ENCODE measurements at places on chromosomes 5 and 9. TPM values are rescaled to one million over a fixed set of nuclear protein-coding genes. Genes with fewer than 3 reads are reported as not detected.
A peak's percentile ranks its signal among the peaks of the same experiment; 100 is the strongest.

Gene ASS1
- 225 TPM for total RNA-seq

Gene NPDC1
- 64.0 TPM for total RNA-seq

DNA sequence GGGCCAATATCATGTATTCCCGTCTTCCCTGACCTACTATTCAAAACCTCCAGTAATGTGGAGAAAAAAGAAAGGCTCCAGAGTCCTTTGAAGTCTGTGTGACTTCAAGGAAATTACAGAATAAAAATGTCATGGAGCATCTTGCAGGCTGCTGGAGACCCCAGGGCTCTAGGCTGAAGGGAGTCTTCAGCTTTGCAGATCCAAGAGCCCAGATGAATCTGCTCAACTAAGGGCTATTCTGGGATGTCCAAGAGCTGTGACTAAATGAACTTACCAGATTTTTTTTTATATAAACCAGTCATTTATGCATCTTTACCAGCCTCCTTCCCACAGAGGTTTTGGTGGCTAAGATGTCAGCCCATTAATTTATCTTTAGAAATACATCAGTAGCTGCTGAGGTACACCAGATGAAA is 167.3 kb downstream of the MUSK start:
- no peak for DNase-seq

GRCh38 chr9:93058355-93059010 is at the start of gene SUSD3:
TSS of gene SUSD3 (plus strand) at chr9:93058701. CDS start at chr9:93058743, 42 bp downstream.
- DNase-seq = no peak

DNA sequence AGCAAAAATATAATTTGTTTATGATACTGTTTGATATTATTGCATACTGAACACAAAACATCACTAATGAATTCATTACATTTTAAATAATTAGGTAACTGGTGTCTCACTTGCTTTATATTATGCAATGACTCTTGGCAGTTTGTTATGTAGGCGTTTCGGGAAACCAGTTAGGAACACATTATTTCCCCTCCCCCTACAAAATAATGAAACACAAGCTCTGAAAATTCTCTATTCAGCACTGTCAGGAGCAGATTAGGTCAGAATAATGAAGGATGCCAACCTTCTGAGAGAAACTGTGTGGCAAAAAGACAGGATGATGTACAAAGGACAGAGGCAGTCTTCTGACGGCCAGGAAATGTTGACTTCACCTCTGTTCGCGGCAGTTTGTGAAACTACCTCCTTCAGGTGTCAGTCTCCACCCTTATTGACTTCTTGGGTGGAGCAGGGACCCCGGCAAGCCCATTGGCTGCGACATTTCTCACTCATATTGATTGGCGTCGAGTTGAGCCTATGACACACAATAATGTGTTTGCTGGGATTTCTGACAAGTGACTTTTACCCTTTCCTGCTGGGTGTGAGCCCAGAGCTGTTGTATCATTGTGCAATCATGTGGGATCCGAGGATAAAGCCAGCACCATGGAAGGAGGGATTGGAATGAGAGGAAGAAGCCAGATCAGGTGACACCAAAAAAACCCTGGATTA is 33.9 kb downstream of the SH3PXD2B start:
- DNase-seq = peak; percentile 88

DNA sequence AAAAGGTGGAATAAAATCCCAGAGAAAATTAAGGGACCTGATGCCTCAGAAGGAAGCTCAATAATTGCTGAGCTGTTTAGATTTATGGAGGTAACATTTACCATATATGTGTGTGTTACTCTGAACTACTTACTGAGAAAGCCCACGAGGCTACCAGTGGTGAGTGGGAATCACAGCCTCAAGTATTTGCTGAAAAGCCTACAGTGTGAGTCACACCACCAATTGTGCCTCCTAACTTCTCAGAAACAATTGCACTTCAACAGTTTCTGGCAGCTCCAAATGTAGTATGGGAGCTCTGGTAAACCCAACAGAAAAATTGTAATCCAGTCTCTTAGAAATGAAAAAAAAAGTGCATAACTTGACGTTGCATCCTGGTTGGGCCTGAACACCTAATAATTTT is 551.6 kb downstream of the PRDM9 start:
- DNase-seq = no peak

GRCh38 chr5:88734191-88734640 is 148.8 kb downstream of the MEF2C start:
- no peak for DNase-seq

GRCh38 chr5:141995656-141996055 is 17.2 kb downstream of the GNPDA1 start:
- no peak for DNase-seq

Gene ABLIM3
- total RNA-seq = 21.4 TPM

GRCh38 chr9:93431539-93432105 is 19.9 kb upstream of the FAM120A start:
- no peak for DNase-seq

Gene PCDHGB1
- total RNA-seq = 4.3 TPM

- no peak for DNase-seq
Measured at GRCh38 chr5:108415726-108416125, 33.8 kb upstream of the FBXL17 start.

DNA sequence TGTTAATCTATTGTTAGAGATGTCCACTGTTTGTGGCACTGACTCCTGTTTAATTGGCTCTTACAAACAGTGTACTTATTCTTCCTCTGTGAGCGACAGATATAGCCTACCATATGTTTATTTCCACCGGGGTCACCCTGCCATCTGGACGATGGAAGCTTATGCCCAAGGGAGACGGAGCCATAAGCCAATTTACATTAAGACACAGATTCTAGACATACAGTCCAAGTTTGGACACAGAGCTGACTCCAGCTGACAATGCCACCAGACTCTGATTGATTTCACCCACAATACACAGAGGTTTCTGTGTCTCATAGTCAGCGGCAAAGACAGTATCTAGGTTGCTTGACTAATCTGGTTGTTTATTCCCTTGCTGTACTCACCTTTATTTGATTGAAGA is 198.9 kb downstream of the ENC1 start:
- no peak for DNase-seq

Gene CORO2A
- 25.0 TPM for total RNA-seq

DNA sequence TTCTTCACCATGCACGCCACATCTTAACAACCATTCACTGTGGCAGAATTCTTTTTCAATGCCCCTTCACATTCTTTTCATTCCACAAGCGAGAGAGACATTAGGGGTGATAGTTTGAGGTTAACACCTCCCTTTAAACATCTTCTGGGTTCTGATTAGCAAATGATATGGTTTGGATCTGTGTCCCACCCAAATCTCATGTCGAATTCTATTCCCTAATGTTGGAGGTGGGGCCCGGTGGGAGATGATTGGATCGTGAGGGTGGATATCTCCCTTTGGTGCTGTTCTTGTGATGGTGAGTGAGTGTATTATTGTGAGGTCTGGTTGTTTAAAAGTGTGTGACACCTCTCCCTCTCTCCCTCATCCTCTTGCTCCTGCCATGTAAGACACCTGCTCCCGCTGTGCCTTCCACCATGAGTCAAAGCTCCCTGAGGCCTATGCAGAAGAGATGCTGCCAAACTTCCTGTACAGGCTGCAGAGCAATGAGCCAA is 46.1 kb upstream of the RAI14 start:
- no peak for DNase-seq

DNA sequence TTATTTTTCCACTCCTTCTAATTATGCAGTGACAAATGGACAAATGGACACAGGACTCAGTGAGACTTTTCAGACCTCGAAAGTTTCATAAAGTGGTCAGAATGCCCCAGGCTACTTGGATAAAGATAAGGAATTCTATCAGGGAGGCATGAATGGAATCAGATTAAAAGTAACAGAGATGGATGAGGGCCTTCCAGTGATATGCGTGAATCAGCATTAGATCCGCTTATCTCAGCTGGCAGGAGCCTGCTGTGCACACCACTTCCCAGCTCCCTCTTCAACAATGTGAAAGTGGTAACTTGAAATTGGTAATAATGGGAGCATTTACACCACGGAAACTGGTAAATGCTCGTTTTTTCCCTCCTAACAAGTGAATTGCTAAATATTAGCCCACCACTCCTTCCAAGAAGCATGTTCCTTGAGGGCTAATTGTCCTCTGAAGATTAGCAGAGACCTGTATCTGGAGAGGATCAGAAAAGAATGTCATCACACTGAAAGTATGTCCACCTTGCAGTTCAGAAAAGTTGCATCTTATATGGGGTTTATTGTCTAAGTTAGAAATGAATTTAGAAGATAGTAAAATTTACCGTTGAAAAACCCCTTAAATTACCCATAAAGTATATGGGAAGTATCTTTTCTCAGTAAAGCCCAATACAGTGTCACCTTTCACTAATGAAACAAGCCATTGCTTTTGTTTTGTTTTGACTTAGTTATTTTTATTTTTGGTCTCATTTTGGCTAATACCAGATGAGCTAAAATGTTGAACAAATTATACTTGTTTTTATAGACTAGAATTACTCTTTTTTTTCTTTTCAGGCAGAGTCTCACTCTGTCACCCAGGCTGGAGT is 125.3 kb downstream of the DPYSL3 start:
- no peak for DNase-seq

Gene TMEFF1
- 0.32 TPM for total RNA-seq

Gene TYRP1
- total RNA-seq = 133 TPM

Gene SCGB3A2
- total RNA-seq = not detected

GRCh38 chr5:151719228-151720000 is 32.7 kb upstream of the SPARC start:
- no peak for DNase-seq

Gene NR3C1
- total RNA-seq = 56.7 TPM

DNA sequence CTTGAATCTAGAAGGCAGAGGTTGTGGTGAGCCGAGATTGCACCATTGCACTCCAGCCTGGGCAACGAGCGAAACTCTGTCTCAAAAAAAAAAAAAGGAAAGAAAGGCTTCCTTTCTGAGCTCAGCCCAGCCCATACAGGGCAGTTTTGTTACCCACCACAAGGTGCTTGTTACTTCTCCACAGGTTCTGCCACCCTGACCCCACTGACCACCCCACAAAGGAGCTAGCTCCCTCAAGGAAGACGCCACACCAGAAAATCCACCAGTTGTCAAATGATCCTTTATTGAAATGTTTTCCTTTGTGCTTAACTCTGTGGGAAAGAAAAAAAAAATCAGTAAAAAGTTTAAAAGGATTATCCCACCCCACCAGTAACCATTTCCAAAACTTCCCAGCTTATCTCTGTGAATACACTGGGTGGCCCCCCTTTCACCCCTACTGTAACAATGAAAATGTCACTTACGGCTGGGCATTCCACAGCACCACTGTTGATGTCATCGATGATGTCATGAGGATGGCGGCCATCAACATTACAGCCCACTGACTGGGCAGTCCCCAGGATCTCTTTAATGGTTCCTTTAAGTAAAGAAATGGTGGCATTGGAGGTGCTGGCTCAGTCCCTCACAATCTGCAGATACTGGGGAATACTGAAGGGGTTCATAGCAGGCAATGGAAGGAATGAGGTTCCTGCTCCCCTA is 3.6 kb downstream of the RPL12 start:
- no peak for DNase-seq

- no peak for DNase-seq
Measured at GRCh38 chr9:116383936-116384335, 230.3 kb downstream of the PAPPA start.

Gene RAB3C
- 0.24 TPM for total RNA-seq

Gene NDST1
- total RNA-seq = 143 TPM

Gene KLF9
- total RNA-seq = 118 TPM

GRCh38 chr5:5497152-5497788 is 74.8 kb downstream of the ICE1 start:
- no peak for DNase-seq

DNA sequence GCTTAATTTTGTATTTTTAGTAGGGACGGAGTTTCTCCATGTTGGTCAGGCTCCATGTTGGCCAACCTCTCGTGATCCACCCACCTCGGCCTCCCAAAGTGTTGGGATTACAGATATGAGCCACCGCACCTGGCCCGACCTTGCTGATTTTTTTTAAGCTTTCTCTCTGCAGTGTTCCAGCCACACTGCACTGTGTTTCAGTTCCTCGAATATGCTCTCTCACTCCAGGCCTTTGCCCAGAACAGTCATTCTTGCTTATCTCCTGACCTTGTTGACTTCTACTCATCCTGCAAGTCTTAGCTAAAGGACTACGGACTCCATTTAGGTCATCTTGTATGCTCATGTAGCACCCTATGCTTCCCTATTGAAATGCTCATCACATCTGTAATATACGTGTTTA is 3.3 kb downstream of the SNAPC3 start:
- DNase-seq = no peak

Gene IFNA2
- not detected for total RNA-seq

Gene CD72
- 16.7 TPM for total RNA-seq

- DNase-seq = no peak
Measured at GRCh38 chr5:131525805-131526204, 109.2 kb downstream of the RAPGEF6 start.

DNA sequence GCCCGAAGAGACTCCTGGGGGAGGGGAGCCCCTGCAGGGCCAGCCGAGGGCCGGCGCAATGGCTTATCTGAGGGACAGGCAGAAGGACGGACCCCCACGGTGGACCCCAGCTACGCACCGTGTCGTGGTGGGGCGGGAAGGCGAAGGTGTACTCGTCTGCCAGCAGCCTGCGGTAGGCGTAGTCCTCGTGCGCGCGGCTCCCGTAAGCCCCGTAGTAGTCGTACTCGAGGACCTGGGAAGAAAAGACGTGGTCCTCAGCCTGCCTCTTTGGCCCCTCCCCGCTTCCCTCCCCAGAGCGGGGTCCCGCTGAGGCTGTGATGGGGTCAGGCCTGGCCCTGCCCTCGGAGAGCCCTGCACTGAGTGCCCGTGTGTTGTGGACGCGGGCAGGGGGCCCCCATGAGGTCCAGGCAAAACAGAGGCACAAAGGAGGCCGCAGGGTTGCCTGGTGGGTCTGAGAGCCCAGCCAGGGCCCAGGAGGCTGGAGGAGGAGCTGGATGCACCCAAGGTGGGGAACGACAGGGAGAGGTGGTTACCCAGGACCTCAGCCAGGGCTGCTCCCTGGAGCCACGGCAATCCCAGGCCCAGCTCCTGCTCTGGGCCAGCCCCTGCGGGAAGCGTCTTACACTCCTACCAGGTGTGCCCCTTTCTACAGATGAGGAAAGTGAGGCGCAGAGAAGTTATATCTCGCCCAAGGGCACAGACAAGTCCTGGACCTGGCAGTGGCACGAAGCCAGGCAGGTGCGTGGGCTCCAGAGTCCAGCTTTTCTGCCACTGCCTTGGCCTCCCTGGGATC is 35.2 kb downstream of the SARDH start:
- peak; percentile 53 for DNase-seq

- no peak for DNase-seq
Measured at GRCh38 chr5:96975656-96976055, 39.8 kb downstream of the LNPEP start.

- no peak for DNase-seq
Measured at GRCh38 chr9:73141282-73141681, 10.4 kb upstream of the ANXA1 start.

DNA sequence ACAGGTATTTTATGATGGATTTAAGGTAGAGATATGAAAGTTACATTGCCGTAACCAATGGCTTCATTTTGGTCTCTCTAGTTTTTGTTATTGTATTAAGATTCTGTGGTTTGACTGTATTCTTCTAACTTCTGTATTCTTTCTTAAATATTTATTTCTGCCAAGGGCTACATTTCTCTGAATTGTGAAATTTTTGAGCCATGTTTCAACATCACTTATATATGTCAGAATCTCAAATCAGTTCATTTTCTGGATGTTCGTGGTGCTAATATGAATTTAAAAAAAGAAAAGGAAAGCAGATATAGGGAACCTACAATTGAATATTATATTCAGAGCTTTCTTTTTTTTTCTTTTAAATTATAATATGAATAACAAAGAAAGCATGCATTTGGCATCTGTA is 142.7 kb downstream of the ANXA1 start:
- DNase-seq = no peak

GRCh38 chr9:76725011-76725546 is 39.2 kb upstream of the PCA3 start:
- no peak for DNase-seq

- DNase-seq = no peak
Measured at GRCh38 chr5:91072881-91073280, 310.2 kb downstream of the ARRDC3 start.

Gene PCAT7
- not detected for total RNA-seq

Gene IFNB1
- total RNA-seq = not detected

Measured in suprapubic skin (tissue), 4 donors.